LHCN-M2 (cell line): ENCODE measurements at places on chromosomes 16 and 17. TPM values are rescaled to one million over a fixed set of nuclear protein-coding genes. Genes with fewer than 3 reads are reported as not detected.

Gene STAT5B
- 12.6 and 14.2 TPM in 2 replicates for total RNA-seq

Gene CA5A
- total RNA-seq, result not detected in 2 replicates

Gene GNGT2
- not detected in 2 replicates for total RNA-seq

Gene GAS2L2
- total RNA-seq, result not detected in 2 replicates

DNA sequence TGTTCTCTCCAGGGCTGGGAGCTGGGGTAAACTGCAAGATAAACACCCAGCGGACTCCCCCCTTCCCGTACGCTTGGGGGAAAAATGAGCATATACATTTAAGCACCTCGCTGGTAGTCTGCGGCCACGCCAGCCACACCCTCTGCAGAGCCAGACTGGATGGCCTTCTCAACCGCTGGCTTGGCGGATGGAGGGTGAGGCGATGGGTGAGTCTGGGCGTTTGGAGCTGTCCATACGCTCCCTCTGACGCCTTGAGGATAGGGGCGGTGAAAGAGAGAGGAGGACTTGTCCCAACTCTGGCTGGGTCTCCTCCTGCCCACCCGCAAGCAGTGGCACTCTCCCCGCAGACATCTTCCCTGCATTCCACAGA is 1.0 kb downstream of the ITGA3 start:
- peak; percentile 65 for DNase-seq

DNA sequence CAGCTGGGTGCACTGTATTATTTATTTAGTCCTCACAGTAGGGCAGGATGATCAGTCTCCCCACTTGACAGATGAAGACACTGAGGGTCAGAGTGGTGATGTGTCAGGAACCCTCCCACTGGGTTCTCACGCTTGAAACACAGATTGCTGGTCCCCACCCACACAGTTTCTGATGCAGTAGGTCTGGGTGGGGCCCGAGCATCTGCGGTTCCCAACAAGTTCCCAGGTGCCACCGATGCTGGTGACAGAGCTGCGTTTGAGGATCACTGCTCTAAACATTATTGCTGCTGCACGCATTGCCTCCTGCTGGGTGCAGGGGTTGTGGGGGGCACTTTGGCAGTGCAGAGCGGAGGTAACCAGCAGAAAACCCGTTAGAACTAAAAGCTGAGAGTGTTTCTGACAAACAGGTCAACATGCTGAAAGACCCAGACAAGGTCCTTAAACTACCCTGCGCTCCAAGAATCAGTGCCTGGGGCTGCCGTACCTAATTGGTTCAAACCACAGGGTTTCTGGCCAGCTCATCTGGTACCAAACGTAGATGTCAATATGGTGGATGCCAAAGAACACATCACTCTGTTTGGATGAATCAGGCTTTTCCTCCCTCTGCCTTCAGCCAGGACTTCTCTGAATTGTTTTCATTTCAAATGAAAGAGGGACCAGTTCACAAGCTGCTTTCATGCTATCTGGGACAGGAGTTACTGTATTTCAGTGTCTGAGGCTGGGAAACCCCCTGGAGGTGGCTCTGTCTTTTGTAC is 76.0 kb downstream of the ABCC1 start:
- peak; percentile 66 for DNase-seq

- DNase-seq, result no peak
Measured at GRCh38 chr16:10847176-10847575, 28.6 kb upstream of the TVP23A start.

- no peak for DNase-seq
Measured at GRCh38 chr16:87836844-87837581, 32.3 kb downstream of the SLC7A5 start.

DNA sequence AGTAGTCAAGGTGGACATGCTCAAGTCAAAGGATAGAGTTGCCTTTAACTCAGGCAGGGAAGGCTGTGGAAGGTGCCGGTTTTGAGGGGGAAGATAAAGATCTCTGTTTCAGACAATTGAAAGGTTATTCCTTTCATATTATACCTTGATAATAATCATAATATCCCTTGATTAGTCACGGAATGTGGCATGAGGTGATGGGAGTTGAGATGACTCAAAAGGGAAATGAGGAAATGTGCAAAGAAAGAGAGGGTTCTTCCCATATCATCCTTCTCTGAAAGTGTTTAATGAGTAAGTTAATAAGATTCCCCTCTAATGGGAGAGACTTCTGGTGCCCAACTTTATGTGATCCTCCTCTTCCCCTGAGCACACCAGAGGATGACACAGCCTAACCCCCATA is 43.1 kb upstream of the HS3ST2 start:
- no peak for DNase-seq

DNA sequence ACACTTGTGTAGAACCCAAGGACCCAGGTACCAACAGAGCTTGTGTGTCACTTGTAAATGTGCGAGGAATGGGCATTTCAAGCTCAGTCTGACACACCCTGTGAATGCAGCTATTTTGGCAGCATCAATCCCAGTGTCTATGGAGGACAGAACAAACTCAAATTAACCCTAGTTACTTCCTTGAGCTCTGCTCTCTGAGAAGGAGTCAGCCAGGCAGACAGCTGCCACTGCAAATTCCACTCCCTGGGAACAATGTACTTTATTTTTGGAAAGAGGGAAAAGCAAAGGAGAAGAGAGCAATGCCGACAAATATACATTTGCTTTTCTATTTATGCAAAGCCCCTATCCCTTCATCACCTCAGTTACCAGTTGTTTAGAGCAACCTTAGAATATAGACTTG is 48.4 kb upstream of the NOG start:
- DNase-seq, result peak; percentile 10

DNA sequence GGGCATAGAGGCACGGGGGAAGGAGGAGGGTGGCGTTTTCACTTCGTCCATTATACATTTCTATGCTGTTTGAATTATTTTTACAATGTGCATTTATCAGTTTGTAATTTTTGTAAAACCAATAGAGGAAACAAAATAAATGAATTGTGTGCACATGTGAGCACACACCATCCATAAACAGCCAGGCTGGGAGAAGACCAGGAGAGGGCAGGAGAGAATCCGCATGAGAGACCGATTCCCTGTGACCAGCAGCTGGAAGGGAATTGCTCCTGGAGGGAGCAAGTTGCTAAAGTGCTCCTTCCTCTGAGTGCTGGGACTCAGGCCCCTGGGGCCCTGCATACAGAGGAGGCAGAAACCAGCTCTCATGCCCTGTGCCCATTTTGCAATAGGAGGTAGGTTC is 126.0 kb downstream of the ABCC12 start:
- DNase-seq, result no peak
